Effector memory CD8-positive, alpha-beta T cell (primary cell): ENCODE measurements at places on chromosomes 2 and 18.

DNA sequence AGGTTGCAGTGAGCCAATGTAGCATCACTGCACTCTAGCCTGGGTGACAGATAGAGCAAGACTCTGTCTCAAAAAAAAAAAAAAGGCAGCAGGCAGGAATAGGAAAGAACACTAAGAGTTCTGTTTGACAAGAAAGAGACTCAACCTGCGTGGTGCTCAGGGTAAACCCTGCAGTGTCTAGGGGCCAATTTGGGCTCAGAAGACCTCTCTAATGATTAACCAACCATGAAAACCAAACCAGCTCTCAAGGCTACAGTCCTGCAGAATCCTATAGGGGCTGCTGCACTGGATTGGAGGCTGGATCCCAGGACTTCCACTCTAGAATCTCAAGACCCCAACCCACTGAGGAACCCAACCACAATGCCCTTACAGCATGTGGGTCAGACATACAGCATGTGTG lies 2.4 kb downstream of the TRABD2A start:
- DNase-seq, result no peak
- H3K36me3 ChIP-seq, result peaks cover 9% of the 10 kb centered on the region
- H3K4me3 ChIP-seq, result no peak overlapping the region
- peaks cover 33% of the 10 kb centered on the region for H3K4me1 ChIP-seq

DNA sequence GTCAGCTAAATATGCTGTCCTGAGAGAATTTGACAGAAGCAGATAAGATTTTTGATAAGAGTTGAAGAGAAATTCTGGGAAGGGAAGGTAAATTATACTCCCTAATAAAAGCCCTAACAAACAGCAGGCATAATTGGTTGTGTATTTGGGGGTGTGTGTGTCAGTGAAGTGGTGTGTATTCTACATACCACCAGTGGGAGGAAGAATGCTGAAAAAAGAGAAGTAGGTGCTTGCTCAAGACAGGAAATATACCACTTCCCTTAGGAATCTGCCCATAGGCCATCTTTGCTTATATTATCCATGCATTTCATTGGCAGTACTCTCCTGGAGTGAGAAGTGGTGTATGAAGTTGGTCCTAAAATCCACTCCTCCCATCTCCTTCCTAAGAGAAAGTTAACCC lies 76.2 kb downstream of the FMNL2 start:
- H3K36me3 ChIP-seq, result no peaks in the 10 kb centered on the region
- DNase-seq, result no peak

- peak overlapping the region; percentile 96 for H3K27ac ChIP-seq
- no peak for DNase-seq
- peak overlapping the region; percentile 77 for H3K4me3 ChIP-seq
- H3K36me3 ChIP-seq, result no peaks in the 10 kb centered on the region
- peaks cover 20% of the 10 kb centered on the region for H3K4me1 ChIP-seq
These were observed 132.7 kb upstream of the XPO1 start for GRCh38 chr2:61670591-61671501.

DNA sequence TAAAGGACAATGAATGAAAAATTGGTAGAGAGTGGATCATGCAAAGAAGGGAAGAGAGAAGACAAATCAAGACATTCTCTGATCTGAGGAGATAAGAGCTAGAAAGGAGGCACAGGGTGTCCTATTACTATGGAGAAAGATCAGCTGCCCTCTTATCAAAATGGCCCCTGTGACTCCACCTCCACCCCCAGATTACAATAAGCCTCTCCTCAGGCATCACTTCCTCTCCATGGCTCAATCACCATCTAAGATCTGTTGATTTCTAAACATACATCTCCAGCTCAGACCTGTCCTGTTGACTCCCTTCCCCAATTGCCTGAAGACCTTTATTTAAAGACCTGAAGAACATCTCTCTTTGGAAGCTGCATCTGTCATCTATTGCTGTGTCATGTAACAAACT lies 43.2 kb downstream of the SP100 start:
- H3K36me3 ChIP-seq, result peaks cover 86% of the 10 kb centered on the region
- no peak for DNase-seq
- peak overlapping the region; percentile 10 for H3K27ac ChIP-seq
- no peaks in the 10 kb centered on the region for H3K27me3 ChIP-seq
- peaks cover 49% of the 10 kb centered on the region for H3K4me1 ChIP-seq
- H3K4me3 ChIP-seq, result no peak overlapping the region

DNA sequence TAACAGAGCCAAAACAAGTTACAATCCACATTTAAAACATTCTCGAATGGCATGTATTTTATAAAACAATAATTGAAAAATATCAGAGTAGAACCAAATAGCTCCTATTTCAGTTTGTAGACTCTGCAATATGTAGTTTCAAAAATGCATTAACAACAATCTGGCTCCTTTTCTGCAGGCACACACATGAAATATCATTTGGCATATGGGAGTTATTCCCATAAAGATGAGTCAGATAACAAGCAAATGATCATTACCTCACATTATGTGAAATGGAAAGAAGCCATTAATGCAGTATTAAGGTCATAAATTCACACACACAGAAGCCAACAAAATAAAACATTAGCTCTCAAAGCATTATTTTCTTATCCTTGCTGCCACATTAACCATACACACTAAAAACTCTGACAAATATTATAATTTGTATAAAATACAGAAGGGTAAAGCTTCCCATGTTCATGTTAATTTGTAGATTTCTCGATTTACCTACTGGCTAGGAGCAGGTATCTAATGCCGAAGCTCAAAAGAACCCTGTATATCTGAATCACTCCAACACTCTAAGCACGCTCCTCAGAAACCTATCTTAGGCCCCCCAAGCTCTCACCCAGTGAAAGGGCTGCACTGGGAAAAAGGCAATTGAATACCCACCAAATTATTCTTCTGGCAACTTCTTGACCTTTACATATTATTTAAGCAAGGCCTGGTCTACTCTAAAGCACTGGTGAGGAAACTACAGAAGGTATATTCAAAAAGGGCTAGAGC lies 13.8 kb downstream of the NBAS start:
- DNase-seq, result no peak
- no peak overlapping the region for H3K4me3 ChIP-seq
- no peak overlapping the region for H3K27ac ChIP-seq
- no peaks in the 10 kb centered on the region for H3K4me1 ChIP-seq

- no peak overlapping the region for H3K27ac ChIP-seq
- peaks cover 3% of the 10 kb centered on the region for H3K4me1 ChIP-seq
- H3K27me3 ChIP-seq, result no peaks in the 10 kb centered on the region
- DNase-seq, result no peak
- peaks cover 12% of the 10 kb centered on the region for H3K36me3 ChIP-seq
These were observed 93.9 kb downstream of the FARSB start for GRCh38 chr2:222561817-222562645.

DNA sequence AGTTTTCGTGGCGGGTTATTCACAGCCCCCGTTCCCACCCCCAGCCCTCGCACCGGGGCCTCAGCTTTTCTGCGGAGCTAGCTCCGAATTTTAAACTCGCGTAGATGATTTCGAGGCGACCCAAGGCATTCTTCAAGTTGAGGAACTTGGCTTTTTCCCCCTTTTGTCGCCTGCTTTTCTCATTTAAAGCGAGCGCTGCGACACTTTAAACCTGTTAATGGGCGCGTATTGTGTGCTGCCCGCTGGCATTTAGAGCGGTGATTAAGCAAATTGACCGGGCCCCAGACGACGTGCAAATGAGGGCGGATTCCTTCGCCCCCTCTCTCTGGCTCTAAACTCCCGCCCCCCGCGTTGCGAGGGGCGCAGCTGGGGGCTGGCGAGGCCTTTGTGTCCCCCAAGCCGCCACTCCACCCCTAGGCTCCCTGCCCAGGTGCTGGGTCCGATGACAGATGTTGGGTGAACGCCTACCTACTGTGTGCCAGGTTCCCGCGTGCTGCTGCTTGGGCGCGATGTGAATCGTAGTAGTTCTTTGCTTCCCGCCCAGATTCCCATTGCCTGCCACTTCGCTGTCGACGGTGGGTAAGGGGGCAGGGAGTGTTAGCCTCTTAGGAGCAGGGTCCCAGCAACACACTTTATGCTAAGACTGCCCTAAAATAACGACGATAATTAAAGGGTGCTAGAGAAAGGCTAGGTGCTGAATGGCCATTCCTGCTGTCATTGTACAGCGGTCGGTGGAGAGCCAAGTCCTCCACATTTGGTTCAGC lies 1.9 kb downstream of the TCF7L1 start:
- H3K4me1 ChIP-seq, result peaks cover 3% of the 10 kb centered on the region
- H3K4me3 ChIP-seq, result peak overlapping the region; percentile 20
- no peak overlapping the region for H3K27ac ChIP-seq
- peaks cover 57% of the 10 kb centered on the region for H3K27me3 ChIP-seq
- DNase-seq, result no peak

- no peak overlapping the region for H3K27ac ChIP-seq
- H3K36me3 ChIP-seq, result no peaks in the 10 kb centered on the region
- H3K4me1 ChIP-seq, result no peaks in the 10 kb centered on the region
- no peaks in the 10 kb centered on the region for H3K27me3 ChIP-seq
- no peak for DNase-seq
These were observed 29.3 kb upstream of the ZNF385B start for GRCh38 chr2:179890666-179891065.
